ENCODE measurements at places on chromosomes 2 and 18. TPM values are rescaled to one million over a fixed set of nuclear protein-coding genes. Genes with fewer than 3 reads are reported as not detected.

- peak; percentile 24 for DNase-seq
Measured at GRCh38 chr2:240143801-240144648, 3.6 kb upstream of the OTOS start.

DNA sequence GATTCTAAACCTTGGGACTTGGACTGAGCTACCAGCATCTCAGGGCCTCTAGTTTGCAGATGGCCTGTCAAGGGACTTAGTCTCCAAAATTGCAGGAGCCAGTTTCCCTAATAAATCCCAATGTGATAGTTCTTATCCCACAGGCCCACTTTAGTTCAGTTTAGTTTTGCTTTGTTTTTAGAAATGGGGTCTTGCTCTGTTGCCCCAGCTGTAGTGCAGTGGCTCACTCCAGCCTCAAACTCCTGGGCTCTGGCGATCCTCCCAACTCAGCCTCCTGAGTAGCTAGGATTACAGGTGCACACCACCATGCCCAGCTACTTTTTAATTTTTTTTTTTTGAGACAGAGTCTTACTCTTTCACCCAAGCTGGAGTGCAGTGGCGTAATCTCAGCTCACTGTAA, 2.6 kb upstream of the SF3B1 start:
- DNase-seq, result no peak

- DNase-seq, result peak; percentile 86
Measured at GRCh38 chr2:209476367-209477208, 52.7 kb downstream of the MAP2 start.

GRCh38 chr18:26044807-26045206, 45.6 kb downstream of the SS18 start:
- no peak for DNase-seq

GRCh38 chr2:240498171-240498957, 59.4 kb downstream of the ANKMY1 start:
- DNase-seq, result no peak

GRCh38 chr2:70537840-70538239, 15.8 kb downstream of the TGFA start:
- no peak for DNase-seq

- no peak for DNase-seq
Measured at GRCh38 chr2:145055651-145056050, 535.7 kb upstream of the ZEB2 start.

DNA sequence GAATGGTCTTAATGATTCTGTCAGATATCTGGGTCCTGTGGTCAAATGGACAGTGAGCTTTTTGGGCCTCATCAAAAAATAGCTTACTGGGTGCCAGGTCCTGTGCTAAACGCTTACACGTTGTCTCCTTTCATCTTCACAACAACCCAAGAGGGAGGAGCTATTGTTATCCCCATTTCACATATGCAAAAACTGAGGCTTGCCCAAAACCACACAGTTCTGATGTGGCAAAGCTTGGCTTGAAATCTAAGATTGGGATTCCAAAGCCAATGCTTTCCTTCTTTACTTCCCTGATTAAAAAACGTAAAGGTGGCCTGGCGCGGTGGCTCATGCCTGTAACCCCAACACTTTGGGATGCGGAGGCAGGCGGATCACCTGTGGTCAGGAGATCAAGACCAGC, 69.3 kb downstream of the ACTR2 start:
- no peak for DNase-seq

GRCh38 chr18:42412281-42412680, 457.2 kb downstream of the PIK3C3 start:
- DNase-seq, result no peak

GRCh38 chr2:152433289-152433688, 98.3 kb downstream of the FMNL2 start:
- DNase-seq, result no peak

DNA sequence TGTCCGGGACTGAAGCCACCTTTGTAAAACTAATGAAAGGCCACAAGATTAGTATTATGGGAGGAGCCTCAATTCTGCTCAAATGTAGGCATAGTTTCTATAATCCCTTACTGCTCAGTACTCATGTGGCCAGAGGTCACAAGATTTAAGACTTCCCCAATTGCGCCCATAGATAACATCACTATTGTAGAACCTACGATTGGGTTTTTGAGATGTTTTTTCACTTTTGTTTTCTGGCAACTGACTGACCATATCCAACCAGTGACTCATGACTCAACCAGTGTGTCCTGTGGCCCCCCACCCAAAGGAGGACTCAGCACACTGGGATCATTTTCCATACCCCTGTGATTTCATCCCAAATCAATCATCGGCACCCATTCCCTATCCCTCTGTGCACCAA, 15.2 kb upstream of the TSPYL6 start:
- no peak for DNase-seq

DNA sequence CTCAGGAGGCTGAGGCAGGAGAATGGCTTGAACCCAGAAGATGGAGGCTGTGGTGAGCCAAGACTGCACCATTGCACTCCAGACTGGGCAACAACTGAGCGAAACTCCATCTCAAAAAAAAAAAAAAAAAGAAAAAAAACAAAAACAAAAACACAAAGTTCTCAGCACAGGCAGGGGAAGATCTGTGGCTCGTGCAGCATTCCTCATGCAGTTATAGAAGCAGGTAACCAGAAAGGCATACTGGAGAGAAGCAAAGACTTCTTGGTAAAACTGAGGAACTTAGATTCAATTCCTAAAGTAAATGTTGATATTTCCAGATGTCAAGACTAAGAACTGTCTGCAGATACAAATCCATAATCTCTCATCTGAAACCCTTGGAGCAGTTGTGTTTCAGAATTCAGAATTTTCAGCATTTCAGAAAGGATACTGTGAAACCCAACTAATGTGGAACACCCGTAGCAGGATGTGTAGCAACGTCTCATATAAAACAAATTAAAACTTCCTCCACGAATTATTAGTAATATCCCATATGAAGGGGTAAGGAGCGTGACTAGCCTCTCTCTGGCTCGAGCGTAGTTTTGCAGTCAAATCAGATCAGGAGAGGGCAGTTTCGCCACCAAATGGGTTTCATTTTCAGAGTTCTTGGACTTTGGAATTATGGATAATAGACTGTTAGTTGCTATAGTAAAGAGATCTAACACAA, 13.2 kb upstream of the SLC25A52 start:
- DNase-seq, result no peak

DNA sequence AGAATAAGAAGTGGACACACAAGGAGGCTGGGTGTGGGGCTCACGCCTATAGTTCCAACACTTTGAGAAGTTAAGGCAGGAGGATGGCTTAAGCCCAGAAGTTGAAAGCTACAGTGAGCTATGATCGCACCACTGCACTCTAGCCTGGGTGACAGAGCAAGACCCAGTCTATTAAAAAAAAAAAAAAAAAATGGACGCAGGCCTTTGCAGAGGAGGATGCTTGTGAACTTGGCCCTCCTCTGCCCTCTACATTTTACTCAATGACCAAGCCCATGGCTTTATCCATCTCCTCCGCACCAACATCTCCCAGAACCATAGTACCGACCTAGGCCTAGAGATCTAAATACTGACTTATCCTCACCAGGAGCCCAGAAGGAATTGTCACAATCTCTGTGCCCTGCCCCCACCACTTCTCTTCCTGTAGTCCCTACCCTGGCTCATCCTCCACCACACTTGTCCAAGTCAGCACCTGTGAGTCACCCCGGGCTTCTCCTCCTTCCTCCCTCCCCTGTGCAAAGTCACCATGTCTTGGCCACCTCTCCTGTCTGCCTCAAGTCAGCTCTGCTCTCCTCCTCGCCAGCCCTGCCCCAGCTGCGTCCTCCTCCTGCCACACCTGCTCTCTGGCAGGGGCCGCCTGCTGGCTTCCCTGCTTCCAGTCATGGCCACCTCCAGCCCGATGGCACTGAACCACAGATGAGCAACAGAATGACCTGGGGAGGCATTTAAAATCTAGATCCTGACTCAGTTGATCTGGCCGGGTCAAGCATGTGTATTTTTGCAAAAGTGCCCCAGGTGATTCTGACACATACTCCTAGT, 35.8 kb upstream of the ASPRV1 start:
- no peak for DNase-seq

- no peak for DNase-seq
Measured at GRCh38 chr2:207926989-207927300, 98.4 kb downstream of the PLEKHM3 start.

The HMSD gene
- total RNA-seq, result 0.83 TPM

The CRYGD gene
- not detected for total RNA-seq

The POTEI gene
- not detected for total RNA-seq

The FASTKD1 gene
- 19.3 TPM for total RNA-seq

The VIT gene
- 0.77 TPM for total RNA-seq

The GREB1L gene
- total RNA-seq, result 0.26 TPM

The KCNJ13 gene
- total RNA-seq, result not detected

Data from fibroblast of lung (primary cell).